Stimulated activated CD4-positive, alpha-beta T cell treated with anti-CD3 and anti-CD28 coated beads, Interleukin-15, amount 100 ng/mL, for 1 hour (primary cell): ENCODE measurements at places on chromosomes 7 and 10.
A peak's percentile ranks its signal among the peaks of the same experiment; 100 is the strongest.

DNA sequence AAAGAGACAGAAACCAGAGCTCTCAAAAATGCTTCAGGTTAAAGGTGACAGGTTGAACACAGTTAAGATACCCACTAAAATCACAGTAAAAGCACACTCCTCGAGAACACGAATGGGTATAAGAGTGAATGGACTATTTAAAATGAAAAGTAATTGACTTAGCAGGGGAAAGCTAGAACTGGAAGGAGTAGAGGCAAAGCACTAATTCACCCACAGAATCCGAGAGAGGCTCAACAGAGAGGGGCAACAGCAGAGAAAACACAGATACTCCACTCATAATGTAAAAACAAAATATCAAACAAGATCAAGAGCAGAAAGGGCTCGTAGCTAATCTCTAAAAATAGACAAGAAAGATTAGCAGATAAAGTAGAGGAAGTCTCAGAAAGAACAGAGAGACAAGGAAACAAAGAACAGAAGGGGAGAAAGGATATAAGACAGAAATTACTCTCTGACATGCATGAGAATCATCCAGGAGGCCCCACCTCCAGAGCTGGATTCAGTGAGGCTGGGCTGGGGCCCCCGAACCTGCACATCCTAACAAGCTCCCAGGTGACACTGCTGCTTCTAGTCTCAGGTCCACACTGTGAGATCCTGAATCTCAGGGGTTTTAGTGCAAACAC lies 117.6 kb downstream of the GALNT11 start:
- no peak for DNase-seq

- DNase-seq = no peak
Measured at GRCh38 chr10:15339892-15340291, 31.2 kb downstream of the FAM171A1 start.

- DNase-seq = no peak
Measured at GRCh38 chr10:132276179-132276675, 31.5 kb downstream of the STK32C start.

DNA sequence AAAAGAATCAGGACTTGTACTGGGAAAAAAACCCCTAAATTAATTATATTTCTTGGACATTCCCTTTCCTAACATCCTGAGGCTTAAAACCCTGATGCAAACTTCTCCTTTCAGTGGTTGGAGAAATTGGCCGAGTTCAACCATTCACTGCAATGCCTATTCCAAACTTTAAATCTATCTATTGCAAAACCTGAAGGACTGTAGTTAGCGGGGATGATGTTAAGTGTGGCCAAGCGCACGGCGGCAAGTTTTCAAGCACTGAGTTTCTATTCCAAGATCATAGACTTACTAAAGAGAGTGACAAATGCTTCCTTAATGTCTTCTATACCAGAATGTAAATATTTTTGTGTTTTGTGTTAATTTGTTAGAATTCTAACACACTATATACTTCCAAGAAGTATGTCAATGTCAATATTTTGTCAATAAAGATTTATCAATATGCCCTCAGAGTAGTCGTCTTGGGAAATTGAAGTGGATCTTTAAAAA lies 6.6 kb downstream of the EMX2 start:
- no peak for DNase-seq

DNA sequence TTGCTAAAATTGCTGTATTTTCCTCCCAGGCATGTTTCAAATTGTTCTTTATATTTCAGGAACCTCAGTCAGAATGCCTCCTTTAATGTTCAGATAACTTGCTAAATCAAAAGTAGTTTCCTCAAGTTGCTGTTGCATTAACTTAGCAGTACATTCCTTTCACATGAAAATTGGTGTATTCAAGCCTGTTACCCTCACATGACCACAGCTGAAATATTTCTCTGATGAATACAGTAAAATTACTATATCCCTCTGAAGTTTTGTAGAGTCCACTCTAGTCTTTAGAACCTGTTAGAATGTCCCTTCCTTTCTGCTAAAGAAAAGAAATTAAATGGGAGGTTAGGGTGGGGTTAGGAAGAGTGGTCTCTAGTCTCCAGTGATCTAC lies 24.5 kb upstream of the C1GALT1 start:
- DNase-seq = no peak

- DNase-seq = no peak
Measured at GRCh38 chr10:1007583-1007982, 18.1 kb downstream of the IDI2 start.

- no peak for DNase-seq
Measured at GRCh38 chr10:99630433-99630832, 10.2 kb upstream of the SLC25A28 start.

DNA sequence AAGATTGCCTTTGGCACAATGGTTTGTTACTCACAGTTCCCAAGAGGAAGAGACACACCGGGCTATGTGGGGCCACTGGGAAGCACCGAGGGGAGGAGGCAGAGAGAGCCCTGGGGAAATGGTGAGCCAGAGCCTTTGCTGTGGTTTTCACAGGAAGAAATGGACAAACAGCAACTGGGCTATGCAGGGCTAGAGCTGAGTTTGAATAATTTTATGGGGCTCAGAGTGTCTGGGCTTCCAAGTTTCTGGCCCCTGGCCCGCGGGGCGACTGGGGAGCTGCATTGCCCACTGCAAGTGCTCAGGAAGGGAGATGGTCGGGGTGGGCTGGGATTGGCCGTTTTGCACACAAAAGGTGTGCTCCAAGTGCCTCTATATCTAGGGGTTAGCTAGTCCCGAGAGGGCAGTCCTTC lies 92.6 kb downstream of the CHST15 start:
- no peak for DNase-seq

DNA sequence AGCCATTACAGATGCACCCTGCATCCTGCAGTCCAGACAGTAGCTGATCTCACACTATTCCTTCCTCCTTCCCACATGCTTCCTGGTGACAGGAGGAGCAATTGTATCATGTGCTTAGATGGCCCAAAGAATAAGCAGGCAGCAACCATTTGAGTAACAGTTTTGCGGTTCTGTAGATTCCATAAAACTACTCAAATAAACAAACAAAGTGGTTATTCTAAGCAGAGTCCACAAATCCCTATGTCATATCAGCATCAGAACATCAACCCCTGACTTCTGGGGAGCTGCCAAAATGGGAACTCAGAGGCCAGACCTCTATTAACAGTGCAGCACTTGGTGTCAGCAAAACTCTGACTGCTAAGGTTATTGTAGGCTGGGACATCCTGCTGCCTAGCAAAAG lies 226.0 kb downstream of the SORCS1 start:
- no peak for DNase-seq

DNA sequence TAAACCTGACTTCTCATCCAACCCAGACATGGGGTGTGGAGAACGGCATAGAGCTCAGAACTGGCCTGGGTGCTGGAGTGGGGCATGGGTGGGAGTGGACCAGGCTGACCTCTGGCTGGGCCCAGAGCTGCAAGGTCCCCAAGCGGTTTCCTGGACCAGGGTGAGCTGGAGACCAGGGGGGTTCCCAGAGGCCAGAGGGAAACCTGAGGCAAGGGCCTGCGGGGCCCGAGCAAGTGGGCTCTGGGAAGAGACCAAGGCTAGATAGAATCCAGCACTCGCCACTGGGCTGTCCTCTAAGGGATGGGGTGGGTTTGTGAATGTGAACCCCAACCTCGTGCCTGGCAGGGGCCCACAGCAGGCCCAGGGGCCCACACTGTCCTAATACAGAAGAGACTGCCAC lies 39.4 kb upstream of the RET start:
- DNase-seq = no peak

GRCh38 chr7:106423821-106424475 lies 139.2 kb upstream of the NAMPT start:
- DNase-seq = no peak

DNA sequence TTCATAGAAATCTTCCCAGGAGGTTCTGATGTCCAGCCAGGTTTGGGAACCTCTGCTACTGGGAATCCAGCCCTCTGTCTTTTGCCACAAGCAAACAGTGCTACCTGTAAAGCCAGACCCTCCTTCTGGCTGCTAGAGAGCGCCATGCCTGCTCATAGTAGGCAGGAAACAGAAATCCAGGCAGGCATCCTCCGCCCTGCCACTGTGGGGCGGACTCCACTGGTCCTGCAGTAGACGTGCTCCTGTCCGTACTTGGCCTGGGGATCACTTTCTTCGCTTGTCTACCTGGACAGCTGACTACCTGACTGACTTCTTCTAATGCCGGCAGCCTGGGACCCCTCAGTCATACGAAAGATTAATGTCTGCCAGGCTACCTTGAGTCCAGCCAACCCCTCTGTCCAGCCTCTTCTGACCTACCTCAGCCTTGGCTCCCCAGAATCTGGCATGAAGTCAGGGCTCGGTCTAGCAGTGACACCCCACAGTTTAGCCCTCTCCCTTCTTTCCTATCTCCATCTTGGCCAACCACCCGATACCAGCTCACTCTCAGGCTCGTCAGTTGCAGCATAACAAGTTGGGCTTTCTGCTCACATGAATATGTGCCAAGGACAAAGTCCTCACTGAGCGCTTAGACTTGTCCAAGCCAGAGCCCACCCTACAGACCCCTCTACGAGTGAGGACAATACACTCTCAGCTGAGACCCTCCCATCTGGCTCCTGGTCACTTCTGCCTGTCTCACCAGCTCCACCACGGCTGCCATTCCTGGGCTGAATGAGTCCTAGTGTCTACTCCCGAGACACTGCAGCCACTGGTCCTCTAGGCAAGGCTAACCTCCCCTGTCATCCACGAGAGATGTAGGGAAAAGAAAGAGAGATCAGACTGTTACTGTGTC lies 43.9 kb upstream of the OPALIN start:
- no peak for DNase-seq

GRCh38 chr10:43355749-43356371 lies 15.6 kb upstream of the FXYD4 start:
- no peak for DNase-seq

DNA sequence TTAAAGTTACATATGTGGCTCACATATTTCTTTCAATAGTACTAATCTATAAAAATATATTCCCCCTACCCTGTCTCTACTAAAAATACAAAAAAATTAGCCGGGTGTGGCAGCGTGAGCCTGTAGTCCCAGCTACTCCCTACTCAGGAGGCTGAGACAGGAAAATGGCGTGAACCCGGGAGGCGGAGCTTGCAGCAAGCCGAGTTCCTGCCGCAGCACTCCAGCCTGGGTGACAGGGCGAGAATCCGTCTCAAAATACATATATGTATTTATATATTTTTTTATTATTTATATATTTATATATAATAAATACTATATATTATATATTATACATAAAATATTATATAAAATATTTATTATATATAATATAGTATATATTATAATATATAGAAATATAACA lies 69.7 kb upstream of the GRM3 start:
- DNase-seq = no peak

DNA sequence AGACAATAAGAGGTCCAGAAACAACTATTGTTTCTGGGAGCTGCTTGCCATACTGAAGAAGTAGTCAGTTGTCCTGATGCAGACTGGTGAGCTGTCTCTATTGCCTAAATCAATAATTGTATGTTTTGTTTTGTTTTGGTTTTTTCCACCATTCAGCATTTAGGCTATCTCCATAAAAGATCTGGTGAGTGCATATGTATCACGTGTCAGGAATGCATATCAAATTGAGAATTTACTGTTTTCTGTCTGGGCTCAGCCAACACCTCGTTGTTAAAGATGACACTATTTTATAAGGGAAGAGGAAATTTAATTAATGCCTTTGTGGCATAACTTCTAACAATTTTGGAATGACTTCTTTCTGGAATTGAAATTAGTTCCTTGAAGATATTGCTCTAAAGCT lies 66.2 kb downstream of the SORCS1 start:
- DNase-seq = no peak

- no peak for DNase-seq
Measured at GRCh38 chr7:10120936-10121335, 852.7 kb upstream of the PHF14 start.

GRCh38 chr7:24668927-24669635 lies 88.2 kb downstream of the GSDME start:
- no peak for DNase-seq

- DNase-seq = no peak
Measured at GRCh38 chr7:155947051-155947450, 134.8 kb upstream of the SHH start.

GRCh38 chr10:110858297-110858934 lies 13.3 kb upstream of the PDCD4 start:
- DNase-seq = no peak

GRCh38 chr7:774161-775109 lies 47.4 kb upstream of the PRKAR1B start:
- peak; percentile 57 for DNase-seq

- DNase-seq = no peak
Measured at GRCh38 chr10:93755443-93756116, 2.2 kb upstream of the LGI1 start.

- no peak for DNase-seq
Measured at GRCh38 chr10:2658780-2659179, 408.6 kb upstream of the PFKP start.

DNA sequence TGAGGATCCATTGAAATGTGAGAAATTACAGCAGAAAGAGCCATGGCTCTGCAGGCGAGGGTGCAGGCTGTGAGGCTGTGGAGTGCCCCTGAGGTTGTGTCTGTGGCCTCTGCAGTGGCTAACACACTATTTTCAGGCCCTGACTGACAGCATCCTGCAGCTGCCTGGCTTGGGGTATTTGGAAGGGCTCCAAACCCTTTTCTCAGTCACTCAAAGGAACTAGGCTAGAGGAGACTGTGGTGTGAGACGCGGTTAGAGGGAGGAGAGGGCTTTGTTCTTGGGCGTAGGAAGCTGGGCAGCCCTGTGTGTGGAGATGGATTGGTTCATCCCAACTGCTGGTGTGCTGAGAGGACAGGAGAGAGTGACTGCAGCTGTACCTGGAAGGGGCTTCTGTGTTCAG lies 134.9 kb downstream of the RAMP3 start:
- no peak for DNase-seq

DNA sequence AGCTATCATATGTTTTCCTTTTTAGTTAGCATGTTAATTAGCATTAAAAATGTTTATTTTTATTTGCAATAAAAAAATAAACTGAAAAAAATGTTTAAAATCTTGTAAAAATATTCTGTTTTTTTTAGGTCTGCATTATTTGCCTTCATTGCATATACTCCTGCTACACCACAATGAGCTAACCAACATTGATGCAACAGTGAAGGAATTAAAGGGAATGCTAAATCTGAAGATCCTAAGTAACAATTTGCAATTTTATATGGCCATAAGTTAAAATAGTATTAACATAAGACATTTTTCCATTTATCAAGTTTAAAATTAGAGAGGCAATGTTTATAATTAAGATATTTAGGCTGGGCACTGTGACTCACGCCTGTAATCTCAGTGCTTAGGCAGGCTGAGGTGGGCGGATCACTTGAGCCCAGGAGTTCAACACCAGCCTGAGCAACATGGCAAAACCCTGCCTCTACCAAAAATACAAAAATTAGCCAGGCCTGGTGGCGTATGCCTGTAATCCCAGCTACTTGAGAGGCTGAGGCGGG lies 32.2 kb downstream of the LRRC72 start:
- DNase-seq = no peak
